ENCODE measurements at places on chromosomes 16 and 17.

DNA sequence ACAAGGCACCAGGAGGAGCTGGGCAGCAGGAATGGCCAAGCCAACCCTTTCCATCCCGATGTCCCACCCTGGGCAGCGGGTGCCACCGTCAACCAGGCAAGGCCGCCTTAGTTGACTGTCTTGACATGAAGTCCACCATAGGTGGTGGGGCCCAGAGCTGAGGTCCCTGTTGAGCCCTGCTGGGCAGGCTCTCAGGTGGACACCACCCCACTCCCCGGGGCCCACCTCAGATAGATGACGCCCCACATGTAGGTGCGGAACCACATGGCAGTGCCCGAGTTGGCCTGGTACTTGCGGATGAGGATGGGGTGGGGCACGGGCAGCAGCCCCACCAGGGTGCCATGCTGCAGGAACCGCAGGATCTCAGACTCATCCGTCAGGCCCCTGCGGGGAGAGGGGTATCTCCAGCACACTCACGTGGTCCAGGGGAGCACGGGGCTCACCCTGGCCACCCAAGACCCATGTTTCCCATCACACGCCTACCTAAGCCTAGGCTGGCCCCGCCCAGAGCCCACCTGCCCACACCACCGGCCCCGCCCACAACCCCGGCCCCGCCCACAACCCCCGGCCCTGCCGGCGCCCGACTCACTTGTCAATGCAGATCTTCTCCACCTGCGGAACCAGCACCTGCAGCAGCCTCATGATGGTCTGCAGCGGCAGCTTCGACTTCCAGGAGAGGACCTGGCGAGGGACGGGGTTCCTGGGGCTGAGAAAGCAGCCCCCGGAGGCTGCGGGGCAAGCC lies 16.2 kb downstream of the OTOP3 start:
- DNase-seq = no peak

DNA sequence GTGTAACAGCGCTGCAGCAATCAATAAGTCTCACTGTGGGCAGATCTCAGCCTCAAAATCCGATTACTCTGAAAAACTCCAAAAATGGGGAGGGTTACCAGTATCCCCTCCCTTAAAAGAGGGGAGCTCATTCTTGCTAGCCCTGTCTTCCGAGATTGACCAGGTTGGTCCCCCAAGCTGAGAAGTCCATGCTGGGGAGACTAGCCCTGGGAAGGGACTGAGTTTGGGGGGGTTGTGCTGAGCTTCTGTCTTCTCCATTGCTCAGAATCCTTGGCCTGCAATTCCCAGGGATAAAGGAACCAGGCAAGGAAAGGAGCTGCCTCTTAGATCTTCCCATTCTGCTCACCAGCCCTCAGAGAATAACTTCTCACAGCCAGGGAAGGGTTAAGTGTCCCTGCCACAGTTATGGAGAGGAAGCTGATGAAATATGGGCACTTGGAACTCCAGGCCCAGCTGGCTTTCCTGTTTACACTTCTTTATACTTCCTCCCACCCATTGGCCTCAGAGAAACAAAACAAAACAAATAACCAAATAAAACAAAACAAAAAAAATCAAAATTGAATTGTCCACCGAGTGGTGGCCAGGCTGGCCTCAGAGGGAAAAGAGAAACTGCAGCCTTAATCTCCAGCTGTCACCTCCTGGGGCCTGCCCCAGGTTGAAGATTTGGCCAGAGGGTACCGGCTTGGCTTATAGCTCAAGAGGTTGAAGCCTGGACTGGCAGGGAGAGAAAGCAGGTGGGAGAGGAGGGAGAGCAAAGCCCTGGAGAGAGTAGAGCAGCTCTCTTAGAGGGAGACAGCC lies 2.6 kb downstream of the HOXB3 start:
- no peak for DNase-seq

GRCh38 chr16:57593990-57594389 lies 34.4 kb upstream of the ADGRG1 start:
- DNase-seq = no peak

DNA sequence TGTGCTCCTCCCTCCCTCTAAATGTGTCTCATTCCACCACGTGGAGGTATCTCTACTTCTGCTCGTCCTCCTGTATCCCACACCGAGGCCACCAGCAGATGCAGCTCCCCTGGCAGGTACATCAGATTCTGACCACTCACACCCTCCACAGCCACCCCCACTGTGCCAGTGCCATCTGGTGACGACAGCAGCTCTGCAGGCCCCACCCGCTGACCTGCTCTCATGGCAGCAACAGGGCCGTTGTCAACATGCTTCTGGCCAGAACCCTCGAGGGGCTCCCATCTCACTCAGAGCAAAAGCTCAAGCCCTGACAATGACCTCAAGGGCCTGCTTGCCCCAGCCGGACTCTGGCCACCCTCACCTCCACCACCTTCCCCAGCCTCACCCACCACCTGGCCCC lies 93.4 kb downstream of the AMFR start:
- no peak for DNase-seq

DNA sequence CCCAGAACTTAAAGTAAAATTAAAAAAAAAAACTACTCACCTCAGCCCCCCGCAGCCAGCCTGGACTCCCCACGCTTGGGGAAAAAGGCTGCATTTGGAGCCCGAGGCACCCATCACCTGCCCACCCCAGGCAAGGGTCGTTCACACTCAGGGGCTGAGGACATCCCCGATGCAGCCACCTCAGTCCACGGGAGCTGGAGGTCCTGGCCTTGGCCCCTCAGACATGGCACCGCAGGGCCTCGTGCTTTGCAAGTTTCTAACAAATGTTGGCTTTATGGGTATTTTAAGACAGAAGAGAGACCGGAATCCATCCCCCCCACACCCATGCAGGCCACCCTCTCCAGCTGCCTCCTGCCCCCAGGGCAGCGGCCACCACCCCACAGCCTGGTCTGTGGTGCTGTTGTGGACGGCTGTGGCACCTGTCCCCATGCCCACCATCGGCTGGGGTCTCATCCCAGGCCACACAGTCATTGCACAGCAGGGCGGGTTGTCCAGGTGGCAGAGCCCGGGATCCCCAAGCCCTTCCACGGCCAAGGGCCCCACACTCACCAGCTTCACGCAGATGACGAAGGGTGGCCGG lies 116.4 kb upstream of the ZNF750 start:
- no peak for DNase-seq

DNA sequence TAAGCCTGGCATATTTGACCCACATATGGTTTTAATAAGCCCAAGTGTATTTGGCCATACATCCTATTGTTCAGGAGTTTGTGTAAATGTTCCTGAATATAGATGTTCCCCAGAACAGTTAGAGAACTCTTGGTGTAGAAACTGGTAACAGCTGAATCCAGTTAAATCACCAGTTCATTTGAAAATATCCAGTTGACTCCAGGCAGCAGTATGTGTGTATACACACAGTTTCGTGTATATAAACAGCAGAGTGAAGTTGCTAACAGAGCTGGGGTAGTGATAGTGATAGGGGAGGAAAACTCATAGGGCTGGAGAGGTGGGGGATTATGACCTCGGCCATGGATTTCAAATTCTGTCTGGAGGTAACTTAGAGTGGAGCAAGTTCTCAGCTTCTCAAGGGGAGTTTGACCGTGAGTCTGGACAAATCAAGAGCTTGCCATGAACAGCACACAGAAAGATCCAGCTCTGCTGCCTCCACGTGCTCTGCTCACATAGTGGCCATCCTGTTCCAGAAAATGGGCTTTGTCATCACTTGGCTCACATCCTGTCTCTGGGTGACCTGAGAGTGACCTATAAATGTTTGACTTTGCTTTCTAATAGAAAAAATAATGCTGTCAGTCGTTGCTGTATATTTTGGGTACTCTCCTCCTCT lies 30.6 kb upstream of the MMD start:
- no peak for DNase-seq

DNA sequence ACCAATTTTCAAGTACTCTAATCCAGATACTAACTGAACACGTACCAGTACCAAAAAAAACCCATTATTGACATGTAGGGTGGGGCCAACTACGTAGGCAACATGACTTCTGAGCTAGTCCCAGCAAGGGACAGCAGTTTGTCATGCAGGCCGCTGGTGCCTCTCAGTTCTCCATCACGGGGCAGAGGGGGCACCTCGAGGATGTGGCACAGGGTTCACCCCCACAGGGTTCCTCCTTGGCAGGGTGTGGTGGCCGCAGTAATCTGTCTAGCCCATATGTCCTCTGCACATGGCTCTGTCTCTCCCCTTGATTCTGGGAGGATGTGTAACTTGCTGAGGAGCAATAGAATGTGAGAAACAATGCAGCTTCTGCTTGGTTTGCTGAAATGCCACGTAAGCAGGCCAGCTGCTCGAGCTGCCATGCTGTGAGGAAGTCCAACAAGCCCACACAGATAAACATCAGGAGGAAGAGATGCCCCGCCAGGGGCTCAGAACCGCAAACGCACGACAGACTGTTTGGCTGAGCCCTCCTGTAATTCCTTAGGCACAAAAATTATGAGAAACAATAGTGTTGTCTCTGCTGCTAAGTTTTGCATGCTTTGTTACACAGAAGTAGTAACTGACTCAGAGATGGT lies 62.4 kb downstream of the NT5M start:
- no peak for DNase-seq

- DNase-seq = no peak
Measured at GRCh38 chr17:6596081-6596480, 39.7 kb upstream of the PITPNM3 start.

GRCh38 chr16:70726892-70727361 lies 41.1 kb upstream of the MTSS2 start:
- DNase-seq = no peak

DNA sequence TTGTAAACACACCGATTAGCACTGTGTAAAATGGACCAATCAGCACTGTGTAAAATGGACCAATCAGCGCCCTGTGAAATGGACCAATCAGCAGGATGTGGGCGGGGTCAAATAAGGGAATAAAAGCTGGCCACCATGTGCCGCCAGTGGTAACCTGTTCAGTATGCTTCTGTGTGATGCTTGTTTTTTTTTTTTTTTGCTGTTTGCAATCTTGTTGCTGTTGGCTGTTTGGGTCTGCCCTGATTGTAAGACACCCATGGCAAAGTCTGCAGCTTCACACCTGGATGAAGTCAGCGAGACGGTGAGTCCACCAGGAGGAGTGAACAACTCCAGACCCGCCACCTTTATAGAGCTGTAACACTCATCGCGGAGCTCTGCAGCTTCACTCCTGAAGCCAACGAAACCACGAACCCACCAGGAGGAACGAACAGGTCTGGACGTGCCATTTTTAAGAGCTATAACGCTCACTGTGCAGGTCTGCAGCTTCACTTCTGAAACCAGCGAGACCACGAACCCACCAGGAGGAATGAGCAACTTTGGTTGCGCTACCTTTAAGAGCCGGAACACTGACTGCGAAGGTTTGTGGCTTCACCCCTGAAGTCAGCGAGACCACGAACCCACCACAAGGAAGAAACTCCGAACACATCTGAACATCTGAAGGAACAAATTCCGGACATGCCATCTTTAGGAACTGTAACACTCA lies 85.0 kb upstream of the MED9 start:
- peak; percentile 48 for DNase-seq
